Hematopoietic multipotent progenitor cell (in vitro differentiated cells): ENCODE measurements at places on chromosomes 1 and 21. TPM values are rescaled to one million over a fixed set of nuclear protein-coding genes. Genes with fewer than 3 reads are reported as not detected.

Gene KRTAP10-10
- not detected for total RNA-seq

Gene LCE1B
- total RNA-seq = not detected

GRCh38 chr1:158798531-158798930 is 17.5 kb upstream of the OR6N2 start:
- DNase-seq = no peak

Gene EVI5
- 6.5 TPM for total RNA-seq

DNA sequence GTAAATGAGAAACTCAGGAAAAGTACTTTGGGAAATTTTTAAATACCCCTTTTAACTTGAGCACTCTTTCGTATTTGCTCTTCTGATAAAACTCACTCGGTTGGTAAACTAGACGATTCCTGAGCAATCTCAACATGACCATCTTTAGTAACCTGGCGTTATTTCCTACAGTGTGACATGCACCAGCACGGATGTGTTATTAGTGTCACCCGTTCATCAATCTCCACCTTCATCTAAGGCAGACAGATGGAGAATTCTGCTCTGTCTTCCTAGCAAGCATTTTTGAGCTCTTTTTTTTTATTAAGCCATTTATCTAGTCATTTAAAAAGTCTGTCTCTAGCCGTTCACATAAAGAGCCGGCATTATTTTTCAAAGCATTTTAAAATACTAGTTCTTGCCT is 155.2 kb downstream of the DISP1 start:
- DNase-seq = no peak

Gene SLC45A1
- total RNA-seq = 0.27 TPM

Gene GPR37L1
- total RNA-seq = under 0.01 TPM

DNA sequence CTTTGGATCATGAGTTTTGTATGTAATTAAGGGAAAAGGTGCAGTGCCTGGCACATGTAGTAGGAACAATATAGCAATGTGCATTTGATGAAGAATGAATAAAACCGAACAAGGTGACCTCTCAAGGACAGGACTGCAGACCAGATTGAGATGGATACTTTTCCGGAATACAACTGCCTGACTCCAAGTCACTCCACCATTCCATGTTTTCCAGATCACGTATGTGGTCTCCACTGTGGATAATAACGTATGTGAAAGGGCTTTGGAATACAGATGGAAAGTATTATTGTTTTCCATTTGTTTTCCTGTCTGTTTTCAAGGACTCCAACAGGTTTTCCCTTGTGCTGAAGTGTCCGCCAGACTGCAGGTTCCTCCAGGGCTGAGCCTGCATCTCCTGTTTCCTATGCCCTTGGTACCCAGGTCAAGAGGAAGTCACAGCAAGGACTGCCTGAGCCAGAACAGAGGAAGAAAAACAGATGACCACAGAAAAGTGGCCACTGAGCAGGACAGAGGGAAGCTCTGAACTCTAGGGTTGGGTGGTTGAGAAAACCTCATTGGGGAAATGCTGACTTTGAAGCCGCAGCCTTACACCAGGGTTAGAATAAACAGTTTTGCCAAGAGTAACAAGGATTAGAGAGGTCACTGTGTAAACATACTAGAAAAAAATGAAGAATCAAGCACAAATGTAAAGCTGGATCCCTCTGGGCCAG is 4.0 kb downstream of the CFAP45 start:
- DNase-seq = no peak

GRCh38 chr1:155910621-155911121 is 478 bp downstream of the RIT1 start:
- DNase-seq = no peak
